Stimulated activated CD4-positive, alpha-beta T cell treated with anti-CD3 and anti-CD28 coated beads, TNF-alpha, amount 100 ng/mL, for 48 hours (primary cell): ENCODE measurements at places on chromosomes 1 and 21.

DNA sequence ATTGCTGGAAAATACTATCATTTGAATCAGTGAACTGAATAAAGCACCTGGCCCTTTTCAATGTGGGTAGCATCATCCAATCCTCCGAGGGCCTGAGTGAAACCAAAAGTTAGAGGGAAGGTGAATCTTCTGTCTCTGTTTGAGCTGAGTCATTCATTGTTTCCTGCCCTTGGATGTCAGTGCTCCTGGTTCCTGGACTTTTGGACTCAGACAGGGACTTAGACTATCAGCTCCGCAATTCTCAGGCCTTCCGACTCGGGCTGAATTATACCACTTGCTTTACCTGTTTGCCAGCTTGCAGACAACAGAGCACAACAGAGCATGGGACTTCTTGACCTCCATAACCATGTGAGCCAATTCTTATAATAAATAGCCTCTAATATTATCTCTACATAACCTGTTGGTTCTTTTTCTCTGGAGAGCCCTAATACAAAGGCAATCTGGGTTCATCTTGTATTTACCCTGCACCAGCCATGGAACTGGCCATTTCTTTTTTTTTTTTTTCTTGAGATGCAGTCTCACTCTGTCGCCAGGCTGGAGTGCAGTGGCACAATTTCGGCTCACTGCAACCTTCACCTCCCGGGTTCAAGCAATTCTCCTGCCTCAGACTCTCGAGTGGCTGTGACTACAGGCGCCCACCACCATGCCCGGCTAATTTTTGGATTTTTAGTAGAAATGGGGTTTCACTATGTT lies 19.2 kb upstream of the VASH2 start:
- no peak for DNase-seq

DNA sequence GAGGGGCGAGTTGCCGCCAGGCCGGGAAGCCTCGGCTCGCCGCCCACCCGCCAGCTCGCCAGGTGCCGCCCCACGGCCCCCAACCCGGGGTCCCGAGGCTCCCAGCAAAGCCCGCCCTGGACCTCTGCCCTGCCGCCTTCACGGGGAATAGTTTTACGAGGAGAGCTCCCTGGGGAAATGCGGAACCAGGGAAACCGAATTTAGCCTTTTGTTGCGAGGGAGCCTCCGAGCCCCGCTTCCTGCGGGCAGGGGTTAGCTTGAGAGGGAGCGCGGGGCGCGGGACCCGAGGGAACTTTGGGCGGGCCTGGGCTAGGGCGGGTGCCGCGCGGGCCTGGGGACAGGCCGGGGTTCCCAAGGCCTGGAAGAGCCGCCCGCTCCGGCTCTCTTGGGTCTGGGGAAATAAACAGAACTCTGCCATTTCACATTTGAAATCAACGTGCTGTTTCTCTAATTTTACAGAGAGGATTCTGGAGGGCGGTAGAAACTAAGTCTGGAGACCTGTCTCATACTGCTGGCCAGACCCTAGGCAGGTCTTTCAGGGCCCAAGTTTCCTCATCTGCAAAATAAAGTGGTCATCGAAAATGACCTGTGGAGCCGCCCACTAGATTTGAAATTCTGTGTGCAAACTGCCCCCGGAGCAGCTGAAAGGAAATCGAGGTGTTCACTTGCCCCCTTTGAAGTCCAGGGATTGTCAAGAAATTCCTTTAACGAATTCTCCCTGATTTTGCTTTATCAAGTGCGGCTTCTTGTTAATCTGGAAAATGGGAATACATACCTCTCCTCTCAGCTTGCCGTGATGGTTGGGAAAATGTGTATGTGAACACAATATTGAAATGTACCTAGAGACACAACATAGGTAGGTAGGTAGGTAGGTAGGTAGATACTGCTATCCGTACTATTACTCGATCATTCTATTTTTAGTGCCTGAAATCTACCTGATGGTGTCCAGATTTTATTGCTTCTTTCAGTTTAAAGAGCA lies 749 bp upstream of the GLUL start:
- no peak for DNase-seq

DNA sequence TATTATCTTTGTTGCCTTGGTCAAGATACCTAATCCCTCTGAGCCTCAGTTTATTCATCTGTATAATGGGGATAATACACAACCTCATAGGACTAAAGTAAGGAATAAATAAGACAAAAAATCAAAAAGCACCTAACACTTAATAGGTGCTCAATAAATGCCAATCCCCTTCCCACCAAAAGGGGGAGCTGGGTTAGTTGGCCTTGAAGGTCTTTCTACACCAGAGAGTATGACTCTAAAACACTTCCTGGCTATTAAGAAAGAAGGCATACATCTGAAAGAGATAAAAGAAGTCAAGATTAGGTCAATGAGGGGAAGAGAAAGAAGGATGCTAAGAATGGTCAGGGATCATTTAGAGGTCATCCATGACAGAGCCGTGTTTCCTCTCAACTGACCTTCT lies 11.1 kb downstream of the VSIG8 start:
- no peak for DNase-seq

DNA sequence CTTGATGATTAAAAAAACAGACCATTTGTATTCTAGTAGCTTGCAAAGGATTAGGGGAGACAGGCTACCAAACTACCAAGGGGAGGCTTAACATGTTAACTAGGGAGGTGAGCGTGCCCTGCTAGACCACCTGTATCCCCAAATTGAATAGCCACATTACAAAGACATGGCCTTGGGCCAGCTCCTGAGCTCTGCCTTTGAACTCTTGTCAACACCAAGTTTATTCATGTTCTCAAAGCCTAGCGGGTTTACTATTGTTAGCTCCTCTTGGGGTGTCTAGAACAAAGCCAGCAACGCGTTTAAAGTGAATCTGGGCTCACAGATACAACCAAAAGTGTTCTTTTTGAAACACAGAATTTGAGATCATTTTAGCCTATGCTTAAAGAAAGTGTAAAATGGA lies 36.3 kb downstream of the SMYD2 start:
- no peak for DNase-seq

DNA sequence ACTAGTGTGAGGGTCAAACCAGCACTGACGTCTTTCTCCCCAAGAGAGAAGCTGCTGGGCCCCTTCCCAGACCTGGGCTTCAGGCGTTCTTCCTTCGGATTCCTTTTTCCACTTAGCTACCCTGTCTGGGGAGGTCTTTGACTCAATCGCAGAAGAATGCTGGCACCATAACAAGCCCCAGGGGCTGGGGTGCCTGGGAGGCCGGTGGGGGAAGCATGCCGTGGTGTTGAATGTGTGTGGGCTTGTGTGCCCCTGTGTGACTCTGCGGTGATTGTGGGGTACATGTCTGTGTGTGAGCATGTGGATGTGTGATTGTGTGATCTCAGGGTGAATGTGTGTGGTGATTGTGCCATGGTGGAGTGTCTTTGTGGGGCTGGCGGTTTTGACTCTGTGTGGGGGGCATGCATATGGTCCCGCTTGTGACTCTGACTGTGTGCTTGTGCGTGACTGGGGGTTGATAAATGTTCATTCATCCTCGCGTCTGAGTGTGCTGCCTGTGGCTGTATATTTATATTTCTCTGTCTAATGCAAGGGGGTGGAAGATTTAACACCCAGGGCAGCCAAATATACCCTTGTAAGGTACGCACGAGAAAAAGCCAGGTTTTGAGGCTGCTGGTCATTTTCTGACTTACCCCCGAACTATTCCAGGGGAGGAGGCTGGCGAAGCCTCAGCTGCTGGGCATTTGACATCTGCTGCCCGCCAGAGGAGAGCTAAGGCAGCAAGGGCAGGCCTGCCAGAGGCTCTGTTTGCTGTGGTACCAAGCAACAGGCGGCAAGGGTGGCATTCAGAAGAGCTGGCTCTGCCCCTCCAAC lies 1.1 kb upstream of the SYNC start:
- DNase-seq, result no peak

DNA sequence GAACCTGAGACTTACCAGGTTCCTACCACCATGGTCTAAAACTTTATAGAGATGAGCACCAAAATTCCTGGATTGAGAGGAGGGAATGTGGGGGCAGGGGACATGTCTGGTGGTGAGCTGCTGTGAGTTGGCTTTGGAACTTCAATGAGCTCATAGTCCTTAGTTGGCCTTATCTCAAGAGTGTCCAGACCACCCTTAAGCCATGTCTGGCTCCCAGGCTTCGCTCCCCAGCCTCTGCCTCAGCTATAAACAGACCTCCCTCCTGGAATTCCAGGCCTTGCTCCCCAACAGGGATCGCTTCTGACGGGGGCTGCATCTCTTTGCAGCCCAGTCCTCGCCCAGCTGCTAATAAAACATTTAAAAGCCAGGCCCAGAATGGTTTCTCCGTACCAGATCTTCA lies 19.5 kb downstream of the ATF3 start:
- no peak for DNase-seq

- no peak for DNase-seq
Measured at GRCh38 chr21:21003701-21004100, 5.5 kb downstream of the NCAM2 start.

- DNase-seq, result no peak
Measured at GRCh38 chr1:187053876-187054275, 225.1 kb downstream of the PLA2G4A start.

GRCh38 chr1:36134505-36135329 lies 9.7 kb upstream of the COL8A2 start:
- no peak for DNase-seq

DNA sequence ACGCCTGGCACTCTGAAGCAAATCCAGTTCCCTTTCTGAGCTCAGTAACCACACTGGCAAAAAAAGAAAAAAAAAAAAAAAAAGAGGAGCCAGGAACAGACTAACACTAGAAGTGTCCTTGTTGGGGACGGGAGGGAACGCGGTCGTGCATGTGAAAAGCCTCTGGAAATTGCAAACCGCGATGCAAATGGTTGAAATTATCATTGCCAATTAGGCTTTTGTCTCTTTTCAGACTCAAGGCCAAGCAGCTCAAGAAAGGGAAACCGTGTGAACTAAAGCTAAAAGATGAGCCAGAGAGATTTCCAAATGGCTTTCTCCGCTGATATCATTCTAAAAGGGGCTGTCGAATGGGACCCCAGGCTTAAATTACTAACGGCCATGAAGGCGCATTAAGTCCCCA lies 13.5 kb downstream of the TRABD2B start:
- DNase-seq, result no peak

DNA sequence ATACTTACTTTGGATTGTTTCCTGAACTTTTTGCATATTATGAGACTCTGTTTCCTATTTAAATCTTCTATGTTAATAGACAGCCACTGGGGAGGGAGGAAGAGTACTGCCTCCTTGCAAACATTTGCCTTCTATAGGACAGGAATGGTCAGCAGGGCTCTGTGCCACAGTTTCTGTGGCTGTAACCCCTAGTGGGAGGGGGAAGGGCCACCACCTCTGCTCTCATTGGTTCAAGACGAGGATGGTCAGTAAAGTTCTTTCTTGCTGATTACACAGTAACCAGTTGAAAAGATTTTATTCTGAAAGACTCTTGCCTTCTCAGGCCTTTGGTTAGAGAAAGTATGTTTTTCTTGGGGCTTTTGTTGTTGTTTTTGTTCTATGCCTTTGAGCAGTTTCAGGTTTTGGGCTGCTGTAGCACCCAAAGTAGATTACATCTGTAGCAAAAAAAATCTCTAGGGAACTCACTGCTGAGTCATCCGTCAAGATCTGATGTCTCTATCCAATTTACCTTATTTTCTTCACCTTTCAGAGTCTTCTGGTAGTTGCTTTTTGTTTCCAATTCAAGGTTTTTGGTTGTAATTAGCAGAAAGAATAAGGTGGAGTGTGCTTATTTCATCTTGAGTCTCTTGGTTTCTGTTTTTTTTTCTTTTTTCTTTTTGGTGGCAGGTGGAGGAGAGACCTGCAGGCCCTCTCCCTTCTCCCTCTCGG lies 23.1 kb downstream of the SLC35A3 start:
- DNase-seq, result no peak

DNA sequence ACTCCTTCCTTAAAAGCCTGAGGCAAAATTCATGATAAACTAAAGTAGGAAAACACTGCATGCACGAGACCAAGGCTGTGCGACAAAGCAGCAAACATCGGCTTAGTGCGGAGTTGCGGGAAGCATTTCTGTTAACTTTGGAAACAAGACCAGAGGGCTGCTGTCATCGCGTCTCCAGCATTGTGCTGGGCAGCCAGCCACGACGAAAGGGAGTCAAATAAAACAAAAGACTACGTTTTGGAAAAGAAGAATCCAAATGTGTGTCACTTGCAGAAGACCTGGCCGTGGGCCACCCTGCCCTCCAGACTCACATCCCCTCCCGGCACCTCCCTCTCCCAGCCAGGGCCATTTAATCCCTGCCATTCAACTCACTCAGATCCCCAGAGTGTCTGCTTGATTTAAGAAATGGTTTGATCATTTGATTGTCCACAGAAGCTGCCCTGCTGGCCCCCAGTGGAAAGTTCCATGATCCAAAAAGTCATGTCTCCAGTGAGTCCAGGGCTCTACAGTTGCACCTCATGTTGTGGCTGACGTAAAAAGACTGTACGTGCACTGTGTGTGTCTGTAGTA lies 2.4 kb upstream of the KRTAP10-11 start:
- no peak for DNase-seq

DNA sequence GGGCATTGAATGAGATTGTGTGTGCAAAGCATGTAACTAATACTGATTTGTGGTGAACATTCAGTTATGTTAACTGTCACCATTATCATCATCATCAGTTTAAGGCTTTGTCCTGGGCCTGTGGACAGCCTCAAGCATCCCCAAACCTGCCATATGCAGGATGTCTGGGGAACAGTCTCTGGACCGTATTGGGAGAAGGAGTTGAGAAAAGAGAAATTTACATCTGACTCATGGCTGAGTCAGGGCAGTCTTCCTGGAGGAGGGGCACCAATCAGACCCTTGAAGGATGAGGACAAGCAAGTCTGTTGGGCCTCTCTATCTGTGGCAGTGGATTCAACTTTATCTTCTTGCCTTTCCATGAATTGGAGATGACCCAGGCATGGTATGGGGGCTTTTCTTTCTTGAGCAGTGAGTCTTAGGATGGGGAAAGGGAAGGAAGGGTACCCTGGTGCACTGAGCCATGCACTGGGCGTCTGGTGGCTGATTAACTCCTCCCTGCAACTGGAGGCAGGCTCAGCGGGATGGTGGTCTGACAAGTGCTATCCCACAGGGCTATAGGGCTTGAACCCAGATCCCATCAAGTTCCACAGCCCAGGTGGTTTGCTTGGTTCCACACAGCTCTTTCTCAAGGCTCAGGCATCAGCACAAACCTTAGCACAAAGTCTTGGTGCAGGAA lies 2.9 kb downstream of the PADI3 start:
- DNase-seq, result no peak

DNA sequence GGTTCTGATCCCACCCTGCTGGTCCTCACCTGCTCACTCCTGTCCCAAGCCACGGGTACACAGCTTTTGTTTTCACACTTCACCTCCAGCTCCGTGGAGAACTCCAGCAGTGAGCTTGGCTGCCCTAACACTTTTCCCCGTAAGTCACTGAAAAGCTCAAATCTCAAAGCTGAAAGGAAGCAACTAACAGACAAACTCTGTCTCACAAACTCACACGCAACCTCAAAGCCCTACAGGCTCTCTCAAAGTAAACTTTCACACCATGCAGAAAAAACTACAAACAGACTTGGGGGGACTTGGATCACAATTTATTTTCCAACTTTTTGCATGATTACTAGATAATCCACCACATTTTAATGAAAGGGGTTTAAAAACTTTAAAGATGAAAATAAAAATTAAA lies 88.3 kb downstream of the AK5 start:
- DNase-seq, result no peak

GRCh38 chr1:80424249-80424648 lies 1376.5 kb upstream of the ADGRL2 start:
- DNase-seq, result no peak

- no peak for DNase-seq
Measured at GRCh38 chr21:38769191-38769780, 36.4 kb upstream of the ETS2 start.

- no peak for DNase-seq
Measured at GRCh38 chr1:18126616-18127015, 19.0 kb downstream of the IGSF21 start.

- no peak for DNase-seq
Measured at GRCh38 chr1:234621657-234622335, 11.8 kb upstream of the IRF2BP2 start.
